ENCODE measurements at places on chromosomes 5 and 9.

GRCh38 chr5:94276751-94277150, 341.7 kb downstream of the KIAA0825 start:
- DNase-seq = no peak

- DNase-seq = no peak
Observed at GRCh38 chr5:87311405-87312279, 44.0 kb downstream of the RASA1 start.

DNA sequence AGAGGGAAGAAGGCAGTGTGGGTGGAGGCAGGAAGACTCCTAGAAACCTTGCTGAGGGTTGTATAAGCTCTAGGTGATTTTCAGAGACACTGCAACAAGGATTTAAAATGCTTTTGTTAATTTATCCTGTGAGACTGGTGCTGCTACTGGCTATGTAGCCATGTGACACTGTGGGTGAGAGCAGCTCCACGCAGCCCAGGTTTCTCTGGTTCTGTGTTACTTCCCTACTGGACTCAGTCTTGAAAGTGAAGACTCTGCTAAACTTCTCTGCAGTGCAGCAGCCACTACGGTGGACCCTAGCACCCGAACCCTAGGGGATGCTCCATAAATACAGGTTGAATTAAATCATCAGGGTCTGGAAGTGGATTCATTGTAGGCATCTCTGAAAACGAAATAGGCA, 25.8 kb upstream of the EFNA5 start:
- no peak for DNase-seq

DNA sequence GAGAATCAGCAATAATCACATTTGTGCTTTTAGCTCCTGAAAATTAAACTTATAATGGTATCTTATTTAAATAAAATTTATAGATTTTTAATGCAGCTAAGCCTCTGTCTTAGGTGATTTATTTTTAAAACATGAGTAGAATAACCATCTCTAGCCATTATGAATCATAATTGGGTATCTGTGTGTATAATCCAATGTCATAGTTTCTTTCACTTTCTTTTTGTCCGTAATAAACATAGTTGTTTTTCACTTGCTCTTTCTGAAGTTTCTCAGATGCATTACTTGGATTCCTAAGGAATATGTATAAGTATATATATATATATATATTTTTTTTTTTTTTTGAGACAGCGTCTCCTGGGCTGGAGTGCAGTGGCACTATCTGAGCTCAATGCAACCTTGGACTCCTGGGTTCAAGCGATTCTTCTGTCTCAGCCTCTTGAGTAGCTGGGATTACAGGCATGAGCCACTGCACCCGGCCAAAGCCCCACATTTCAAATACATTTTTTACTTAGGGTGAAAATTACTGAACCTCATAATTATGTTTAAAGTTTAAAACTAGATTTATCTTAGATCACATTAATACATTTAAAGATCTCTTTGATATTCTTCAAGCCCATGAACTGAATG, 377.1 kb downstream of the PRDM9 start:
- DNase-seq = no peak

- DNase-seq = no peak
Observed at GRCh38 chr5:71932655-71933338, 174.5 kb upstream of the MAP1B start.

- no peak for DNase-seq
Observed at GRCh38 chr5:57524348-57525060, 41.9 kb upstream of the ACTBL2 start.

DNA sequence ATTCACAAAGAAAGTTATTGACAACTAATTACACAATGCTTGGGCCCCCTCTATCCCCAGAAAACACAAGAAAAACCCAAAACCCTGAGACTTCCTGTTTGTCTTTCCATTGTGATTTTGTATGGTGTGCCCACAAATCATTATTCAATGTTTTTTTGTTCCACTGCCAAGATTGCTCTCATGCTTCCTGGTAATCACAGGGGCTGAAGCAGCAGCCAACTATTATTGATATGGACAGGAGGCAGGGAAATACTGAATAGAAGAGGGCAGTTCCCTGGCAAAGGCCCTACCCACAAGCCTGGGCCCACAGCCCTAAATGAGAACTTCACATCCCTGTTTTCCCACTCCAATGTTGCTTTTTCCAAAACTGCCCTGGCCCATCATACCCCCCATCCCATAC, 21.5 kb upstream of the RFK start:
- DNase-seq = no peak

- DNase-seq = no peak
Observed at GRCh38 chr5:123344816-123345426, 78.3 kb downstream of the CEP120 start.

DNA sequence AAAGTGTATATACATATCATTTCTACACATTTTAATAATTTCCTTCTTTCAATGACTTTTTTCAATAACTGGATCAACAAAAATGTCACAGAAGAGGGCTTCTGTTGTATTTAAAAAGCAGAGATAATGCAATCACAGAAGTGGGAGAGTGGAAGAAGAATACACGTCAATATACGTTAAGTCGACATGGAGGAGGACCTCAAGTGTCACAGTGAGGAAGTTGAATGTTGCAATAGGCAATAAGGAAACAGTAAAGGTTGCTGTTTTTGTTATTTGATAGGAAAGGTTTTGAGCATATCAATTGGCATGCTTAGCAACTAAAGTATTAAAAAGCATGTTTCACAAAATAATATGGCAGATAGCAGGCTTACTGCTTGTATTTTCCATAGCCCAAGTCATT, 184.0 kb upstream of the NR4A3 start:
- no peak for DNase-seq

- no peak for DNase-seq
Observed at GRCh38 chr5:170336065-170336464, 38.5 kb upstream of the LCP2 start.

- DNase-seq = no peak
Observed at GRCh38 chr5:119347574-119347973, 8.2 kb upstream of the TNFAIP8 start.

GRCh38 chr5:943201-943917, 50.7 kb downstream of the TRIP13 start:
- no peak for DNase-seq

DNA sequence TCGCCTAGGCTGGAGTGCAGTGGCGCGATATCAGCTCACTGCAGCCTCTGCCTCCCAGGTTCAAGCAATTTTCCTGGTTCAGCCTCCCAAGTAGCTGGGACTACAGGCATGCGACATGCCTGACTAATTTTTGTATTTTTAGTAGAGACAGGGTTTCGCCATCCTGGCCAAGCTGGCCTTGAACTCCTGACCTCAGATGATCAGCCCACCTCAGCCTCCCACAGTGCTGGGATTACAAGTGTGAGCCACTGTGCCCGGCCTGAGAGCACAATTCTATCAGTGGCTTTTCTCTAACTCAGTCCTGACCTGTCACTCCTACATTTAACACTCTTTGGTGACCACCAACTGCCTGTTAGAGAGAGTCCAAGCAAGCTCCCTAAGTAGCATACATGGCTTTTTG, 82.7 kb upstream of the SPOCK1 start:
- no peak for DNase-seq

DNA sequence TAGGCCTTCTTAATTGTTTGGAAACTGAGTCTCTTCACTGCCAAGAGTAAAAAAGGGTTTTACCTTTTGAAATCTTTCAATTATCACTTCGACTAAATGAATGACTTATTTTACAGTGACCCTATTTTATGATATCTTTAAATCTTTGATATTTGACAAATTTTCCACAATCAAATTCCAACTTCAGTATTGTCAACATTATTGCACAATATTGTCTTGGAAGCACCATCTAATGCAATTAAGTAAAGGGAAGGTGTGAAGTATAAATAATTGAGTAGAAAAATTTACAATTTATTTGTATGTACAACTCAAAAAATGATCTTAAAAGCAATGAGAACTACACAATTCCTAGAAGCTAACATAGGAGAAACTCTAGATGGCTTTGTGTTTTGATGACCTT, 49.2 kb downstream of the GABRA6 start:
- no peak for DNase-seq

DNA sequence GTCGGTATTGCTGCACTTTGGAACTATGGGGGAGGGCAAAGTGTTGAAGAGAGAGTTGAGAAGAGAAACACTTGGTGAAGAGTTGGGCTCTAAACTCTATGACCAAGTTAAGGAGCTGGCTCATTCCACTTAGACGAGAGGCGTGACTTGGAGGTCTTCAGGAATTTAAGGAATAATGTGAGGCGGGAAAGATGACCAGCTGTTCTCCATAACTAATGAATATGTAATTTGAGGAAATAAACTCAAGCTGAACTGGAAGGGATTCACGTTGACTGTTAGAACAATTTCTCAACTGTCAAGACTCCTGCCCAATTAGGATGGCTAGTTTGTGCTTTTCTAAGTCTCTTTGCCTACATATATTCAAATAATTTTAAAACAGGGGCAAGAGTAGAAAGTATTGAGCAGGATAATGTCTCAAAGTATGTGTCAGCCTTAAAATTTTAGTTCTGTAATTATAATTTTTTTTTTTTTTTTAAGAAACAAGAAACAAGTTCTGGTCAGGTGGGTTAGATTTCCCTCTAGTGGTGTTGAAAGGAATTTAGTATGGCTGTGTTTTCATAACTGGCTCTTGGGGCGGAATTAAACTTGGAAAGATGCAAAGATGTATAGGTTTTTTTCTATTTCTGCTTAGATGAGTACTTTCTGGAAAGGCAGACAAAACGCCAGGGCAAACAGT, 33.4 kb downstream of the TMEM252 start:
- DNase-seq = no peak

- no peak for DNase-seq
Observed at GRCh38 chr5:102832445-102832844, 77.3 kb downstream of the PAM start.

DNA sequence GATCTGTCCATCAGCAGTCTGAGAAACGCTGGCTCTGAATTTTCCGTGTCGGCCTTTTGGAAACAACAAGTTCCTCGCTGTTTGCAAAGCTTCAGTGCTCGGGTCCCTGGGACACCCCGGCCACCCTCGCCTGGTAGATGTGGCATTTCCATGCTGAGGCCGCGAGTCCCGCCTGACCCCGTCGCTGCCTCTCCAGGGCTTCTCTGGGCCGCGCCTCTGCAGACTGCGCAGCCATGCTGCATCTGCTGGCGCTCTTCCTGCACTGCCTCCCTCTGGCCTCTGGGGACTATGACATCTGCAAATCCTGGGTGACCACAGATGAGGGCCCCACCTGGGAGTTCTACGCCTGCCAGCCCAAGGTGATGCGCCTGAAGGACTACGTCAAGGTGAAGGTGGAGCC, 4.7 kb downstream of the NTNG2 start:
- no peak for DNase-seq

GRCh38 chr9:103900466-103900865, 193.6 kb upstream of the SMC2 start:
- DNase-seq = no peak

GRCh38 chr5:172009536-172010270, 3.3 kb upstream of the FBXW11 start:
- DNase-seq = no peak

DNA sequence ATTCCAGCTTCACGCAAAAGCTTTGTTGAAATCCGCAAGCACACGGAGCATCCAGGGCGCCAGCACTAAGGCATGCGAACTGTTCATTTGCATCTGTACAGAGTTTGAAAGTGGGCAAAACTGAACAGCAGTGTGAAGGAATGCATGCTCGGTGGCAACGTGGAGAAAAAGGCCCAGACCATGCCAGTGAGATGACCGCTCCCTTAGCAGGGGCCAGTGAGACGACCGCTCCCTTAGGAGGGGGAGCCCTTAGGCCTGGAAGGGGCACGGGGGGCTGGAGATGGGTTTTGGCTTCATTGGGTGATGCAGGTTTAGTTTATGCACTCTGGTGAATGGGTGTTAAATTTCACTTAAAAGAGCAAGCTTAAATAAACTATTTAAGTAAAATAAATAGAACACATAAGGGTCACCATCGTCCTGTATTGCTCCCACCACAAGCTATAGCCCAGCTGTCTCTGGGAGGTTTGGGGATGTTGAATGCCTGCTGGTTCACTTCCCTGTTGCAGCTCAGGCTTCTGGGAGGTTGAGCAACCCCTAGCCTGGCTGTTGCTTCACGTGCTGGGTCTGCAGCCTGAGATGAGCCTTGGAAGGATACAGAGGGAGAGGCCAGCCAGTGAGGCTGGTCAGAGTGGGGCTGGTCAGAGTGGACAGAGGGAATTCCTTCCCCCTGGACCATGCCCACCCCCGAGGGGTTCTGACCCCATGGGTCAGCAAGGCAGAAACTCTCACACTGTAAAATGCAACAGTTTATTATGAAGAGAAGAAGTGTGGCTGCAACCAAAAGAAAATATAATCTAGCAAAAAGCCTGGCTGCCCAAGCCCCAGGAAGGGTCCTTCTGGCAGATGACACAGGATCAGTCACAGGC, 4.6 kb upstream of the FCN1 start:
- DNase-seq = no peak

DNA sequence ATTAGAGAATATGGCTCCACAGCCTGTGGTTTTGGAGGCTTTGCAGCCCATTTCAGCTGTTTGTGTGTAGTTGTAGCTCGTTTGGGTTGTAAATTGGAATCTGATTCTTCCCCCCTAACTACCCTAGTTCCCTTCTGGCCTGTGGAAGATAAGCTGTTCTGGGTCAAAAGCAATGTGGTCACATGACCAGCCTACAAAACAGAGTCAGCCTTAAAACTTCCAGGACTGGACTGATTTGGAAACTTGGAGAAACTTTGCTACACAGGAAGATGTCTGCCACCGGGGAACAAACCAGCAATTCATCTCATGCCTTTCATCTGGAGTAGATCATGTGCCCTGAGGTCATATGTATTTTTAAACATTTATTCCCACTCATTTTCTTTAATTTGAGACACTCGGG, 83.8 kb downstream of the DAPK1 start:
- no peak for DNase-seq

GRCh38 chr9:91211414-91211813, 150.3 kb downstream of the AUH start:
- no peak for DNase-seq

DNA sequence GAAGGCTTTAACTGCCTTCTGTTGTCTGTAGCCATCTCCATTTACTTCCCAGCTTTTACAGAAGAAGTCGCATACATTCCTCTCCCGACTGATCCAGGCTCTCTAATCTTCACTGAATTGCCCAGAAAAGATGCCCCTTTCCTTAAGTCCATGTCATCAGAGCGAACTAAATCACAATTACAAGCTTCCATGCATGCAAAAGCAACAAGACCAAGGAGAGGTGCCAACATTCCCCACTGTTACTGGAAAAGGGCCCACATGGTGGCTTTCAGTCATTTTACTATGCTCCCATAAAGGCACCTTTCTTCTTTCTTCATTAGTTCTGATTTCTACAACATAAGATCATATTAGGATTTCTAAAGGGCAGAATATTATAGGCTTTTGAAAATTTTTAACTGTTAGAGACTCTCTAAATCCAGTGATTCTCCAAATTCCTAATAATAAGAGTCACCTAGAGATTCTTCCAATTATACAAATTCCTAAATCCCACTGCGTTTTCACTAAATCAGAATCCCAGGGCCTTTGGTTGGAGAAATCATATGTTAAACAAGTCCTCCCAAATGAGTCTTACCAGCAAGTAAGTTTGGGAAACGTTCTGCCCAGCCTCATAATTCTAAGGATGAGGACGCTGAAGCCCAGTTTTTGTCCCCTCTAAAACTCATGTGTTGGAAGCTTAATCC, 17.0 kb upstream of the ZFR start:
- no peak for DNase-seq

- no peak for DNase-seq
Observed at GRCh38 chr9:105299190-105299854, 54.9 kb downstream of the SLC44A1 start.
